ENCODE measurements at places on chromosomes 5 and 9.

- no peak for DNase-seq
Measured at GRCh38 chr9:1869843-1870242, 145.3 kb upstream of the SMARCA2 start.

GRCh38 chr9:6302417-6302816 is 25.8 kb upstream of the TPD52L3 start:
- DNase-seq = no peak

DNA sequence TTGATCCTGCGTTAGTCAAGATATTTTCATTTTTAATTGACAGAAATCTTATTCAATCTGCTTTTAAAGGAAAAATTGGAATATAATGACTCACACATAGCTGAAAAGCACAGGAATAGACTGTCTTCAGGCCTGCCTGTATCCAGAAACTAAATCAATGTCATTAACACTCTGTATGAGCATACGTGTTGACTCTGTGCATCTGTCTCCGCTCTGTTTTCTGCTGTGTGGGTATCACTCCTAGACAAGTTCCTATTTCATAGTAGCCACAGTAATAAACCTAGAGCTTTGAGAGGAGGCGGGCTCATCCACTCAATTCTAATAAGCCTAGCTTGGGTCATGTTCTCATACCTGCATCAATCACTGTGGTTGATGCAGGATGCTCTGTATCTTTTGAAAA is 267.6 kb downstream of the KCTD16 start:
- DNase-seq = no peak

DNA sequence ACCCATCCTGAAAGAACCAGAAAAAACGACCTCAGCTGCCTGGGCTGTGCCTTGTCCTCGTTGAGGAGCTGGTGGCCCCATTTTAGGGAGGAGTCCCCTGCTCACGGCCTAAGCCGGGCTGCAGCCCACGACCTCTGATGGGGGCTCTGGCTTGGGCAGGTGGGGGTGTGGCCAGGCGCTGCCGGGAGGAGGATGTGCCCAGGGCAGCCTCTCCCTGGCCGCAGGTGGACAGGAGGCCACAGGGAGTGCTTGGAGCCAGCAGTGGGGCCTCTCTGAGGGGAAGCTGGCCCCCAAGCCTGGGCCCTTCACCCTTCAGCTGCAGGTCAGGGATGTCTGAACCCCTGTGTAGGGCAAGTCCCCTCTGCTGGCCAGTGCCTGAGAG is 2.5 kb downstream of the DIPK1B start:
- DNase-seq = no peak

GRCh38 chr9:136198605-136199083 is 6.3 kb downstream of the LHX3 start:
- DNase-seq = no peak

DNA sequence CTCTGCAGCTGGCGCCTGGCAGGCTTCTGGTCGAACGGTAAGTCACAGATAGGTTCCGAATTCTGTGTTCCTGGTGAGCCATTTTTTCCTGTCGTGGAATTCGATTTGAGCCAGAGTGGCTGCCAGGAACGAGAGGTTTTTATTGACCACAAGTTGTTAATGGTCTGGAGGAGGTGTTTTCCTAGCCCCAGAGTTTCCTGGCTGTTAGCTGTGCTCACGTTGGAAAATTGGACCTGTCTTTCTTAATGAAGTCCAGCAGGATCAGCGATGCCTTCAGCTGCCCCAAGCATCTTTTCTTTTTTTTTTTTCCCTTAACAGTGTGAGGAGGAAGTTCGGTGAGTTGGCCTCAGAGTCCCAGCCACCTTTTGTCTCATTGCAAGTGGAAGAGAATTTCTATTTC is 62.9 kb downstream of the COL5A1 start:
- no peak for DNase-seq

- no peak for DNase-seq
Measured at GRCh38 chr5:124494540-124495116, 251.8 kb downstream of the ZNF608 start.

DNA sequence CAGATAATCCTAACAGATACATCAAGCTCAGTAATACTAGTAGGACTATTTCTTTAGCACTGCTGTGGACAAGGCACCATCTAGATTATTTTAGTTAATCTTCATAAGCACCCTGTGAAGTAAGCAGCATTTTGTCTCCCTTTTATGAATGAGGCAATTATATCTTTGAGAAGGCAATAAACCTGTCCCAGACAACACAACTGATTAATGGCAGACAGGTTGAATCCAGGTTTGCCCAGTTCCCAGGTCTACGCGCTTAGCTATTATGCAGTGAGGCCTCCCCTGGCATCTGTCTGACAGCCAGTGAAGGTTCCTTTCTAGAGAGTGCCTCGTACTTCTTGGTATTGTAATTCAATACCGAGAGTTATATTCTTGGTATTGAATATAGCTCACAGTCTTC is 9.7 kb upstream of the LVRN start:
- no peak for DNase-seq

GRCh38 chr5:54469622-54470021 is 14.1 kb downstream of the HSPB3 start:
- no peak for DNase-seq

All from stimulated activated naive CD4-positive, alpha-beta T cell (primary cell).